Naive thymus-derived CD4-positive, alpha-beta T cell (primary cell): ENCODE measurements at places on chromosomes 13 and 19. TPM values are rescaled to one million over a fixed set of nuclear protein-coding genes. Genes with fewer than 3 reads are reported as not detected.

Gene IGFL1
- polyA plus RNA-seq: not detected

Gene UBE2S
- 20.4 TPM for polyA plus RNA-seq

Gene ALG11
- 22.6 TPM for polyA plus RNA-seq

Gene TEKTIP1
- not detected for polyA plus RNA-seq

Gene ZNF177
- polyA plus RNA-seq: 1.2 TPM

- peaks cover 30% of the 10 kb centered on the region for H3K4me1 ChIP-seq
- DNase-seq: peak; percentile 23
- H3K27ac ChIP-seq: peak within 1 kb of the TSS; percentile 68
Observed at GRCh38 chr19:38319421-38320258, at the start of gene KCNK6. Gene KCNK6 (plus strand): TSS chr19:38319845. CDS start chr19:38319951, 106 bp downstream.

DNA sequence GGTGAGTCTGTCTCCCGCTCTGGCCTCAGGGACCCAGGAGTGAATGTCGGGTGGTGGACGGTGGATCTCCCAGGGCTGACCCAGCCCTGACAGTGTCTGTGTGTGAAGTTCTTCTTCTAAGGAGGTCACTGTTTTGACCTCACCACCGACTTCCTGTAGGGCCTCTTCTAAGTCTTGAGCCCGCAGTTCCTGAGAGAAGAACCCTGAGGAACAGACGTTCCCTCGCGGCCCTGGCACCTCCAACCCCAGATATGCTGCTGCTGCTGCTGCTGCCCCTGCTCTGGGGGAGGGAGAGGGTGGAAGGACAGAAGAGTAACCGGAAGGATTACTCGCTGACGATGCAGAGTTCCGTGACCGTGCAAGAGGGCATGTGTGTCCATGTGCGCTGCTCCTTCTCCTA lies at the start of gene SIGLEC7:
TSS of gene SIGLEC7 (plus strand) at position 183 of the 400 bp plus-strand sequence. CDS start at position 252, 69 bp downstream.
- H3K4me1 ChIP-seq: peaks cover 3% of the 10 kb centered on the region
- H3K27me3 ChIP-seq: no peaks in the 10 kb centered on the region
- no peak within 1 kb of the TSS for H3K27ac ChIP-seq
- no peaks in the 10 kb centered on the region for H3K36me3 ChIP-seq
- no peak within 1 kb of the TSS for H3K4me3 ChIP-seq

GRCh38 chr13:111401151-111401550 lies 80.7 kb downstream of the TEX29 start:
- no peaks in the 10 kb centered on the region for H3K4me1 ChIP-seq
- H3K27me3 ChIP-seq: no peaks in the 10 kb centered on the region
- no peak overlapping the region for H3K4me3 ChIP-seq
- no peak for DNase-seq
- no peak overlapping the region for H3K27ac ChIP-seq
- no peaks in the 10 kb centered on the region for H3K36me3 ChIP-seq

GRCh38 chr13:69300131-69300530 lies 807.5 kb upstream of the ATXN8OS start:
- H3K27ac ChIP-seq: no peak overlapping the region
- H3K4me1 ChIP-seq: no peaks in the 10 kb centered on the region
- H3K4me3 ChIP-seq: no peak overlapping the region
- H3K36me3 ChIP-seq: no peaks in the 10 kb centered on the region
- H3K27me3 ChIP-seq: no peaks in the 10 kb centered on the region

- no peaks in the 10 kb centered on the region for H3K4me1 ChIP-seq
- no peak overlapping the region for H3K4me3 ChIP-seq
- DNase-seq: no peak
- H3K36me3 ChIP-seq: no peaks in the 10 kb centered on the region
- no peaks in the 10 kb centered on the region for H3K27me3 ChIP-seq
Observed at GRCh38 chr13:110855363-110855762, 59.5 kb downstream of the ANKRD10 start.

DNA sequence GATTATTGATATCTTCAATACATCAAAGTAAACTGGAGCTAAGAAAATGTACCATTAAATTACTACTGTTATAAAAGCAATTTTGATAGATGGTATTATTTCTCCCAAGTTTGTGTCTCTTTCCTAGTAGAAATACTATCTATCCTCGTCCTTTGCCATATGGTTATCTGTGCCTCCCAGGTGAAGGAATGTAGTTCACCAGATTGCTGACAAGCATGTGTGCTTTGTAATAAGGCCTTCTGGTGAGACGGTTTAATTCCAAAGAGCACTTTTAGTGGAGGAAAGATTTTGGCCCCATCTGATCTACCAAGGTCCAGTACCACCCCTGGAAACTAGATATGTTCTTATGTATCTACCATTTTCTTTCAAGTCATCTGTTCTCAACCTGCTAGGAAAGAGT lies 243.6 kb downstream of the DLEU7 start:
- no peaks in the 10 kb centered on the region for H3K27me3 ChIP-seq
- no peak overlapping the region for H3K27ac ChIP-seq
- DNase-seq: no peak
- H3K4me3 ChIP-seq: no peak overlapping the region
- H3K36me3 ChIP-seq: no peaks in the 10 kb centered on the region

GRCh38 chr13:86741762-86742285 lies 929.3 kb upstream of the SLITRK5 start:
- no peak for DNase-seq
- H3K4me1 ChIP-seq: no peaks in the 10 kb centered on the region
- H3K4me3 ChIP-seq: no peak overlapping the region
- H3K36me3 ChIP-seq: no peaks in the 10 kb centered on the region
- H3K27me3 ChIP-seq: no peaks in the 10 kb centered on the region
- H3K27ac ChIP-seq: no peak overlapping the region

- DNase-seq: no peak
- H3K4me3 ChIP-seq: no peak overlapping the region
- no peak overlapping the region for H3K27ac ChIP-seq
- no peaks in the 10 kb centered on the region for H3K36me3 ChIP-seq
- no peaks in the 10 kb centered on the region for H3K27me3 ChIP-seq
Observed at GRCh38 chr13:73235385-73235784, 176.6 kb downstream of the KLF5 start.
